ENCODE measurements at places on chromosomes 11 and 22.

DNA sequence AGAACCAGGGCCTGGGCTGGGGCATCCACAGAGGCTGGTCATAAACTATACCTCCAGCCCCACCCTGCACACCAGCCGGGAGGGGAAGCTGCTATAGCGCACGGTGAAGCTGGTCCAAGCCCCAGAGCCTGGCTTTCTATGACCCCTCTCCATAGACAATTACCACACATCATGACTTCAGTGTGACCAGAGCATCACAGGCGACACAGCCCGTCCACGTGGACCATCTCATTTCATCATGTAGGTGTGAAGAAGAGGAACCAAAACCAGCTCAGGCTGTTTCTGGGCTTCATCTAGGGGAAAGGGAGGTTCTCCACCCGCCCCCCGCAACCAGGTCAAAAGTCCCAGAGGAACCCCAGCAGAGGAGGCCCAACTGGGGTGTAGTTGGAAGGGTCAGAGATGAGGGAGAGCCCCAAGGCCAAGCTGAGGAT lies 3.0 kb downstream of the CXCR5 start:
- no peak for DNase-seq

GRCh38 chr22:44719586-44720368 lies 17.8 kb downstream of the PRR5 start:
- DNase-seq: no peak

GRCh38 chr22:29753808-29754657 lies 12.8 kb downstream of the ZMAT5 start:
- no peak for DNase-seq

GRCh38 chr11:116330439-116331185 lies 442.2 kb downstream of the BUD13 start:
- no peak for DNase-seq

- DNase-seq: peak; percentile 62
Measured at GRCh38 chr11:75706260-75706729, 11.3 kb upstream of the MOGAT2 start.

GRCh38 chr11:2186669-2187279 lies 15.2 kb upstream of the TH start:
- DNase-seq: peak; percentile 55

DNA sequence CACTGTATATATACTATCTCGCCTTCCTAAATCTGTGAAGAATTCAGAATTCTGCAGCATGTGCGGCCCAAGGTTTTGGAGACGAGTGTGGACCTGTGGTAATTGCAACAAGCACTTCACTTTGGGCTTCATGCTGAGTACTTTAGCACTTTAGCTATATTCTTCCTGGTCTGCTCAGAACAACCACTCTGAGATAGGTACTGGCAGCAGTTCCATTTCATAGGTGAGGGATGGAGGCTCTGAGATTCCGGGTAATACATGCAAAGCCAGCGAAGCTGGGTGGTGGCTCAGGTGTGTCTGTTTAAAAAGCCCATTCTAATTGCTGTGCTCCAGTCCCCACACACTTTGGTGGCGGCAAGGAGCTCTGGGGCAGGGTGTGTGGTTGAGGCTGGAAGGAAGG lies 6.4 kb downstream of the ELF5 start:
- no peak for DNase-seq

- no peak for DNase-seq
Measured at GRCh38 chr22:38415561-38416321, 39.3 kb downstream of the KCNJ4 start.

DNA sequence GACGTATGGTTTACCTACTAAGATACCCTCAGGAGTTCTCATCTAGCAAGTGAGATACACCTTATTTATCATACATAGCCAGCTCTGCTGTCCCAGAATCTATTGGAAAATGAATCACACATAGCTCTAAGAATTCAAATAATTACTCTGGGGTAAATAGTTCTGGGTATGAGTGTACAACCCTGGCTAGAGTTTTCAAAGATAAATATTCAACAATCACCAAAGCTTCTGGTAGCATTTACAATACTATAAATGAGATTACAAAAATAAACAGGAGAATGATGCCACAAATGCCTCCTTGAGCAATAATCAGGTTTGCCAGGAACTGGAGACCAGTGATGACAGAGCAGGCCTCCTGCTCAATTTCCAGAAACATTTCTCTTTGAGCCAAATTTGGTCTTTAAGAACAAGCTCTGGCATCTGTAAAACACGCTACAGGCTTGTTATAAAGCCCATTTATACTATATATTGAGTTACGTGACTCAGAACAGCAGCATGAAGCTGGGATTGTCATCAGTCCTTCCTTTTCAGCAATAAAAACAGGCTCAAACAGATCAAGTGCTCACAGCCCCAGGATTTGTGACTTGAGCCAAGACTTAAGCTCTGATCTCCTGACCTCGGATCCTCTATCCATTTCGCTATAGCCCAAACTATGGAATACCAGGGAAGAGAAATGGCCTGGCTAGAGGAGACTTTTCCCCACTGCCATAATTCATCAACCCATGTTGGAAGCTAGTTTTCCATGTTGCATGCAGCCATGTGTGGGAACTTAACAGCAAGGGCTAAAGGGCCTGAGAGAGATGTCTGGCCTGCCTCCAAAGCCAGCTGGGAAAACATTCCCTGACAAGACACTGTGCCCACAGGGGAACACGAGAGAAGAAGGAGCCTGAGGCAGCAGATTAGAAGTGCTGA lies 19.7 kb downstream of the RAB30 start:
- DNase-seq: no peak

DNA sequence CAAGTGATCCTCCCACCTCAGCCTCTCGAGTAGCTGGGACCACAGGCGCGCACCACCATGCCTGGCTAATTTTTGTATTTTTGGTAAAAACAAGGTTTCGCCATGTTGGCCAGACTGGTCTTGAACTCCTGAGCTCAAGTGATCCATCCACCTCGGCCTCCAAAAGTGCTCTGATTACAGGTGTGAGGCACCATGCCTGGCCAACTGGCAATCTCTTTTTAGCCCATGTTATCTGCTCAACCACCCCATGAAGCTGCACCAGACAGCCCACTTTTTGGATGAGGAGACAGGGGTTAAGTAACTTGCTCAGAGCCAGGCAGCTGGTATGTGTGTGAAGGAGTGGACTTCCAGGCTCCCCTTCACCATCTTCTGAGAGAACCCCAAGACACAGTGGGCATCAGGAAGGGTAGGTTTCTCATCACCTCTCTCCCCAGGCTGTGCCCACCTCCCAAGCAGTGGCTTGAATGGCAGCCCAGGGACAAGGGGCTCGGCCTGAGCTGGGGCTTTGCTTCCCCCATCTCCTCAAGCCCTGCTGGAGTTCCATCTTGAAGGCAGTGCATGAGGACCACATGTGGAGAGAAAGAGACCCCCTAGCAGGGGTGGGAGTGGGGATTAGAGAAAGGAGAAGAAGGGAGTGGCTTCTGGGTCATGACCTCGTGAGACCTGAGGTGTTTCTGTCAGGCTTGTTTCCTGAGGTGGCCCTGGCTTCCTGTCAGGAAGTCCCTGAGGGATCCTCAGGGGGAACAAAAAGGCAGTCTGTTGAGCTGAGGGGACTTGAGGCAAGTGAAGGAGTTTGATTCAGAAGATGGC lies 87.5 kb upstream of the PARVA start:
- DNase-seq: no peak

All from endothelial cell (in vitro differentiated cells).